CD4-positive, alpha-beta T cell treated with Interferon gamma for 1 hour (primary cell): ENCODE measurements at places on chromosomes 6 and 20.
A peak's percentile ranks its signal among the peaks of the same experiment; 100 is the strongest.

DNA sequence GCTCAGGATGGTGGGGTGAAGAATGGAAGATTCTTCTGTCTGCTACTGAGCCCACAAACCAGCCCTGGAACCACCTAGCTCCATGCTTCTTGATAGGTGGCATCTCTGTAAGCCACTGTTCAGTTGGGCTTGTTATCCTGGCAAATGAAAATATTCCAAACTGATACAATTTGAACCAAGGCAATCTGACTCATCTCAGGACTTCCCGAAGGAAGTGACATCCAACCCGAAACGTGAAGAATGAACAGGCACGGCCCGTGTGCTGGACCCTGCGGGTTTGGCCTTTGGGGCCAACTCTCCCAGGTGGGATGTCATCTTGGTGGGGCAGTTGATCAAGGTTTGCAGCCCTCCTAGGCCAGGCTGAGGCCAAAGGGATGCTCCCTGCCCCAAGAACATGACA lies 160.3 kb downstream of the PREX1 start:
- DNase-seq = no peak

DNA sequence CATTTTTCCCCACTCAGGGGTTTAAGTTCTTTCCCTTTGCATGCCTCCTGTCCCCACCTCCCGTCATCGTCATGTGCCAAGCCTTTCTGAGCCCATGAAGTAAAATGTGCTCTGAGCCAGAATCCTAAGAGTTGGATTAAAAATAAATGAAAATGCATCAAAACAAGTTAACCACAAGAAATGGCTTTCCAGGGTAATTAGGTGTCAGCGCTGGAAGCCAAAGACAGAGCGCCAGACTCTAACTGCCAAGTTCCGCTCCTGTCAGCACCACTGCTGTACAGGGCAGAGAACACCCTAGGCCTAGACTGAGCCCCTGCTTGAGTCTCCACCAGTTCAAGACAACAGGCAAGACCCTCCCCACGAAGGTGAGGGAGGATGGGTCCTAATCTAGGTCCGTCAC lies 5.5 kb upstream of the C20orf202 start:
- no peak for DNase-seq

DNA sequence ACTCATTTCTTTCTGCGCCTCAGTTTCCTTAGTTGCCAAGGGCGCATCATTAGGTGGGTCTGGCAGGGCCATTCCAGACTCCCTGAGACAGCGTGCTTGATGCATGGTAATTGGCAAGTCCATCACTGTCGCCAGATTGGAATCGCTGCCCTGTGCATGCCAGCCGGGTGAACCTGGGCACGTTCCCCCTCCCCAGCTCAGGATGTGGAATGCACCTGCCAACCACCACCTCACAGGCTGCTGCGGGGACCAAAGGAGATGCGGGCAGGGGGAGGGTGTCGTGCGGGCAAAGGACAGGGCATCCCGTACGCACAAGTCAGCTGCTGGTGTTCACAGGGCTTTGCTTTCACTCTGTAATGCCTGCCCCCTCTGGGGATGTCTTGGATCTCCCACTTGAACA lies 36.4 kb upstream of the PMEPA1 start:
- DNase-seq = no peak

GRCh38 chr6:129590408-129591022 lies 119.5 kb downstream of the ARHGAP18 start:
- no peak for DNase-seq

DNA sequence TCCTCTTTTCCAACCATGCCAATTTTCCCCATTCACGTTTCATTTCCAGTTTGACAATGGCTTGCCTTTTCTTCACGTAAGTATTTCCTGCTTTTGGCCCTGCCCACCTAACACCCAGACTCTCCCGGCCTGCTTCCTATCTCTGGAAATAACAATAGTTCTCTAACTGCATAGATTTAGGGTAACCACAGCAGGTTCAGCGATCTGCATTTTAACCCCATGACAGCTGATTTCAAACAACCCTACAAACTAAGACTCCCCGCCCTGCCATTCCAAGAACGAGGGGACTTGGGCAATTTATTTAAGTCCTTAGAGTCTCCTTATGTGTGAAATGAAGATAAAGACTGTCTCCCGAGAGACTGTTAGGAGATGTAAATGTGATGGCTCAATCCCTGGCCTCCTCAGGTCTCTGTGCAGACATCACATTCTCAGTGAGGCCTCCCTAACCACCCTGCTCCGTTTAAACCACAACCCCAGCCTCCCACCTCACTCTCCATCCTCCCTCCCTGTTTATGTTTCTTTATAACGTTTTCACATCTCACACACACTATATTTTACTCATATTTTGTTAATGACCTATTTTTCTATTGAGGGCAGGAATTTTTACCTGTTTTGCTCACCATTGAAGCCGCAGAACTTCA lies 134.8 kb downstream of the GJA10 start:
- no peak for DNase-seq

DNA sequence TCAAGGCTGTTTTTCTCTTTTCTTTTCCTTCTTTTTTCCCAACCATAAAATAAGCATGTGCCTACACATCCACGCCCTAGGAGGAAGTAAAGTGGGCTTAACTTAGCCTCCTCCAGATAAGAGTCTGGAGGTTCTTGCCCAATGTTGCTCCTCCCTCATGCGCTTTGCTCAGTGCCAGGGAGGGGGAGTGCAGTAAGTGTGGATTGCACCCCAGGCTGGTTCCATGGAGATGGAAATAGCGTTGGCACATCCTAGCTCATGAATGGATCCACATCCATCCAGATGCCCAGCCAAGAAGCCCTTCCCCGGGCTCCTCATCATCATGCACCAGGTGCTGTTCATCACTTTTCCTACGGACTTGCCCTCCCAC lies 58.2 kb downstream of the NEDD9 start:
- DNase-seq = no peak

- no peak for DNase-seq
Observed at GRCh38 chr6:2714111-2714895, 36.4 kb downstream of the MYLK4 start.

DNA sequence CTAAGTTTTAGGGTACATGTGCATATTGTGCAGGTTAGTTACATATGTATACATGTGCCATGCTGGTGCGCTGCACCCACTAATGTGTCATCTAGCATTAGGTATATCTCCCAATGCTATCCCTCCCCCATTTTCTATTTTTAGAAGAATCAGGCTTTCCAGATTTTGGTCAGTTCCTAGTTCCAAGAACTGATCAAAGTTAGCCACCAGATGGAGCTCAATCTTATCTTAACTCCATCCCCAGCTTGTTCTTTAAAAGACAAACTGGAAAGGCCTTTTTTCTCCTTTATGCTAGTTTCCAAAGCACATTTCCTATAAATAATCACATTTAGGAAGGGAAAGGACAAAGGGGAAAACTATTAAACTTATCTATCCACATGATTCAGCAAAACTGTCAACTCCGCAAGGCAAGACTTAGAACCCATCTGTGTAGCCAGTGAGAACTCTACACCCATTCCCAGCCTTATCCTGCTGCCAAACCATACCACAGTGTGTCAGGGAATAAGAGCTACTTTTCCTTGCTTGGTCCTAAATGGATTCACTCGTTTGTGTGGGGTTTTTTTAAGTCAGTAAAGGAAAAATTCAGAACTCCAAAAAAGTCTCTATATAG lies 22.8 kb upstream of the KHDC1 start:
- no peak for DNase-seq

DNA sequence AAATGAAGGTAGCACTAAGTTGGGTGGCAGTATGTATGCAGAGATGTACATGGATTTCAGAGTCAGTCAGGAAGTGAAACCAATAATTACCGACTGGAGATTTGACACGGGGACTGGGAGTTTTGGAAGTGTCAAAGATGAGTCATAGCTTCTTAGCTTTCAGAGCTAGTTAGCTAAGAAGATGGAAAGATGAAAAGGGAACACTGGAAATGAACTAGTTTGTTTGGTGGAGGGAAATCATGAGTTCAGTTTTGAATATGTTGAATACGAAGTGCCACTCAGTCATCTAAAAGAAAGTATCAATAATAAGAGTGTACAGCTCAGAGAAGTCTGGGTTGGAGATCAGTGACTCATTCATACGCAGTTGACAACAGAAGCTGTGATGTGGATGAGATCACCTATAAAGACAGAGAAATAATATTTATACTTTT lies 7.5 kb downstream of the ESF1 start:
- DNase-seq = no peak

DNA sequence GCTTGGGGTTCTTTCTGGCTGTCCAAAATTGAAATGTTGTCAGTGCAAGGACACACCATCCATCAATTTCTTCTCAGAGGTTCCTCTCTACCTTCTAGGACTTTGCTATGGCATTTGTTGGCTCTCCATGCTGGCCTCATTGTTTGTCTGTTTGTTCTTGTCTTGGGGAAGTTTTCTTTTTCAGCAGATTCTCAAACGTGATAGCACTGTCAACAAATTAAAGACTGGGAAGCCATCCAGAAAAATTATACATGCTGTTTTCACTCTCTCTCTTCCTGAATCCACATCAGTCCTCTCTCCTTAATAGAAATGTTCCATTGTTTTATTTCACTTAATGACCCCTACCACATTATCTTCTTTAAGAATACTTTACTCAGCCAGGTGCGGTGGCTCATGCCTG lies 130.4 kb downstream of the PCSK2 start:
- no peak for DNase-seq

- DNase-seq = no peak
Observed at GRCh38 chr20:53569606-53570307, 23.9 kb downstream of the ZNF217 start.

- DNase-seq = no peak
Observed at GRCh38 chr6:69097948-69098347, 462.9 kb downstream of the ADGRB3 start.

DNA sequence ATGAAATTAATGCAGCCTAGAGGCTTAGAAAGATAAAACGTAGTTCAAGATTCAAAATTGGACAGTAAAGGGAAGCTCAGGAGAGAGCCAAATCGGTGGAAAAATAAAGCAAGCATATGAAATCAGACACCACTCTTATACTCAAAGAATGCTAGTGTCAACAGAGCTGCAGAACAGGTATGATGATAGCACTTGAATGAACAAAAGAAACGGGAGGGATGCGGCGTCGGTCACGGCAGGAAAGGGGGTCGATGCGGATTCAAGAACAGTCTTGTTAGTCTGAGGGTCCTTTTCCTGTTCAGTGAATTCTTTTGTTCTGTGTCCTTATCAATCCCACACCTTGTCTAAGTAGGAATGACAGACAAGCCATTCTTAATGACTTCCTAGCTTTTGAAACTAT lies 114.4 kb downstream of the FOXC1 start:
- no peak for DNase-seq

GRCh38 chr6:7631466-7631865 lies 41.5 kb downstream of the SNRNP48 start:
- no peak for DNase-seq

- no peak for DNase-seq
Observed at GRCh38 chr6:167676000-167676665, 150.6 kb upstream of the AFDN start.

- no peak for DNase-seq
Observed at GRCh38 chr6:54935739-54936138, 89.2 kb downstream of the FAM83B start.

DNA sequence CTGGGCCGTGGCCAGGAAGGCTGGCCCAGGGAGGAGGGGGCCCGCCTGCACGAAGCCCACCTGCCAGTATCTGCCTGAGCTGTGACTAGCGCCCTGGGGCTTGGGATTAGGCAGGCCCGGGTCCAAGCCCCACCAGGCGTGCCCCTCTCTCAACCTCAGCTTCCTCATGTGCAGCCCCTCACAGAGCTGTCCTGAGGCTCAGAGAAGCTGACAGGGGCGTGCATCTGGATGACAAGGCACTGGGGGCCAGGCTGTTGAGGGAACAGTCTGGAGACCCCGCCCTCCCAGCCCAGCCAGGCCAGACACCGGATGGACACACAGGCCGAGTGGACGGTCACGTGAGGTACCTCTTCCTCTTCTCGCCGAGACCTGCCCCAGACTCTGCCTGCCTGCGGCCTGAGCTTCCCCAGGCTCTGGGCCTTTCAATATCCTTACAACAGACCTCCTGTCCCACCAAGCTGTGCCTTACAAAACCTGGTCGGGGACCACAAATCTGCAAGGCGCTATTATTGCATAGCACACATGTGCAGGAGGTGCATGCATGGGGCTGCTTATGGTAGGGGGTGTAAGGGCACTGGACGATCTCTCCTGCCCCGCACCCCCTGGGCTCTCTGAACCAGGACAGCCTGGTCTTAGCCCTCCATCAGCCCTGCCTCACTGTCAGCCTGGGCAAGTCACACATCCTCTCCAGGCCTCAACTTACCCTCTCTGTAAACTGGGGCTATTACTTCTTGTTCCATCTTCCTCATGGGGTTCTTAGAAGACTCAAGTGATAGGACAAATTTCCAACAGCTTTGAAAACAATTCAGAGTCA lies 20.0 kb downstream of the NOL4L start:
- DNase-seq = peak; percentile 46

DNA sequence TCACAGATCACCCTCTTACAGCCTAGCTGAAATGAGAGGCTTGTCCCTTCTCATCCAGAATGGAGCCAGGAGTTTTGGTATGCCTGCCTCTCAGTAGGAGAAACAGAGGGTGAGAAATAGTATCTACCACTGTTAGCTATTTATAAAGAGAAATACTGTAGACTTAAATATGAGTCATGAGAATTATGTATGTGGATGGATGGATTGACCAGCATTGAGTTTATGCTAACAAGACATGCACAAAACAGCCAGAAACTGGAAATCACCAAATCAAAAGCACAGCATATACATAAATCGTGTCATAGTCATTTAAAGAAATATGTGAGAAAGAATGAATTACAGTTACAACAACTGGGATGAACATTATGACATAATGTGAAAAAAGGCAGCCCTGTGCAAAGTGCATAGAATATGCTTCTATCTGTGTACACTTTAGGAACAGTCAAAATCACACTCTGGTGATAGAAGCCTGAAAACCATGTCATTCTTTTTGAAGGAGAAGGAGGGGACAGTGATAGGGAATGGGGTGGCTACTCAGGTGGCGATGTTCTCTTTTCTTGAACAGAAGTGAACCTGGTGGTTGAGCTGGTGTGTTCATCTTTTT lies 79.8 kb upstream of the KIF25 start:
- no peak for DNase-seq

GRCh38 chr6:90874931-90875330 lies 288.1 kb upstream of the MAP3K7 start:
- no peak for DNase-seq

DNA sequence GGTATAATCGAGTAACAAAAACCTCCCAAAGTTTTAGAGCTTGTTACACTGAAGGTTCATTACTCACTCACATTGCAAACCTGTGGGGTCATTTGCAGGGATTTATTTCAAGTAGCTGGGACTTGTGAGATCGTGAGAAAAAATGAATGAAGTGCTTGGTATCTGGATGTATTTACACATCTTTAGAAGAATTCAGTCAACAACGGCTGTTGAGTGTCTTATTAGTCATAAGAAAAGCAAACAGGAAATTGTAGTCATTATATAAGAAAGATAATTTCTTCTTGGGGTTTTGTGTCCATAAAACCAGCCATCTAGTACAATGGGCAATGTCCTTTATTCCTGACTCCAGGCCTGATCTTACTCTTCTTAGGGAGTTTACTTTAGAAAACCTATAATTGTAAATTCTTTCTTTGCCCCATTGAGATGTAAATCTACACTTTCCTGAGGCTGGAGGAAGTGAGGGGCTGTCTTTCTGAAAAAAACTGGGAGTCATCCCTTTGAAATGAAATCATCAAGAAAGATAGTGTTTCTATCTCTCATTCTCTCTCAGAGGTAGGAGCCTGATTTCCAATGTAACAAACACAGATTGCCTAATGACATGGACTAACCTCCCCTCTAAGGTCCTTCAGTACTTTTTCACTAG lies 202.5 kb upstream of the ASCC3 start:
- no peak for DNase-seq

GRCh38 chr20:58138395-58138794 lies 90.1 kb downstream of the ANKRD60 start:
- no peak for DNase-seq
